ENCODE measurements at places on chromosomes 3 and 15.
A peak's percentile ranks its signal among the peaks of the same experiment; 100 is the strongest.

DNA sequence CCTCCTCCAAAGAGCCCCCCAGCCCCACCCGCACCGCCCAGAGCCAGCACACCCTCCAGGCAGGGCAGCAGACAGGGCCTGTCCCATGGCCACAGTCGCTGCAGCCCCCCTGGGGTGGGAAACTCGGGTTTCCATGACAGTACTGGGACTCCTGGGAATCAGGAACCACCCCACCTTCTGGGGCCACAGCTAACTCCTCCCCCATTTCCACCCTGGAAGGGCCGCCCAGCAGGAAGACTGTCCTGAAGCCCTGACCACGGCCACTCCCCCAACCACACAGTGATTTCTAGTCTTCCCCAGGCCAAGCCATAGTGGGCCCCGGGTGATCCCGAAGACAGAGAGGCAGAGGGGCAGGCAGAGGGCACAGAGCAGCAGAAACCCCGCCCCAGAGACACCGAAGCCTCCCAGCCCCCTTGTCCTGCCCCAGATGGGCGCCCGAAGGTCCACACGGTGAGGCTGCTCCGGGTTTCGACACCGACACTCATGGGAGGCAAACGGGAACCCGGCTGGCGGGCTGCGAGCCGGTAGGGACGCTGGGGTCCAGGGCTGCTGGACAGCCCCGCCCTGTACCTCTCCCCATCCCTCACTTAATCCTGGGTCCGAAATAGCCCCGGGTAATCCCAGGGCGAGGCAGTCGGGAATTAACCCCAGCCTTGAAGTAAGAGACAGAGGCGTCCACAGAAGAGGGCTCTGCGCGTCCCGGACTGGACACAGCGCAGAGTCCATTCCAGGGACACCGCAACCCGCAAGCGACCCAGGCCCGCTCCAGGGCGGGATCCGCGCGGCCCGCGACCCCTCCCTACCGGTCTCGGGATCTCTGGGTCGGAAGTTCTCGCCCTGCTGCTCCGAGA, 138.4 kb downstream of the NUP210 start:
- DNase-seq, result no peak

GRCh38 chr15:101060576-101061551, 141.7 kb downstream of the LRRK1 start:
- DNase-seq, result no peak

GRCh38 chr3:87949189-87949878, 109.5 kb downstream of the CGGBP1 start:
- DNase-seq, result no peak

GRCh38 chr3:75985432-75985831, 200.1 kb upstream of the ZNF717 start:
- DNase-seq, result no peak

DNA sequence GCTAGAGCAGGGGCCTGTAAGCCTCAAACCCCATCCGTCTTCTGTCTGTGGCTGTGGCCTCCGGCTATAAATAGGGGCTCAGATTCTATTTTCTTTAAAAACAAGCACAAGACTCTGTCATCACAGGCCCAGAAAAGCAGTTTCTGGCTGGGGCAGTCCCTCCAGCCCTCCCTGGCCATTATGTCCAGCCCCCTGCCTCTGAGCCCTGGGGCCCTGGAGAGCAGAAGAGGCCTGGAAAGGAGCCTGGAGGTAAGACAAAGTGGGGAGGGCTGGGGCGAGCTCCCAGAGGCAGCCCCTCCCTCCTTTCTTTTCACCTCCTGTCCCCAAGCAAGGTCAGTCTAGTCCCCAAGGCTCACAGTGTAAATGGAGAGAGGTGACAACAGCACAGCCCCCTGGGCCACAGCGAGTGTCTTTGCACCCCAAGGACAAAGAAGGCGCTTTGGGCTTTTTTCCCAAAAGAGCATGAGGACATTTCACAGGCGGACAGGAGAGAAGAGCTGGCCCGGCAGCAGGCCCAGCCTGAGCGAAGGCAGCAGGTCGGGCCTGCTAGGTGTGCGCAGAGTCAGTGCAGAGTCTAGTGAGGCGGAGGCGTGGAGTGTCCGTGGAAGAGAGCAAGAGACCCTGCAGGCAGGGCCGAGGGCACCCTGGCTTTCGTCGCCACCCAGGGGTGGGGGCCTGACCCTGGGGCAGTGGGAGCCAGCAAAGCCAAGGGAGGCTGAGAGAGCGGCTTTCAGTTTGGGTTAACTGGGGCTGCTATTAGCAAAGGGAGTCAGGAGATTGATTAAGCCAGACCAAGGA, 188.3 kb downstream of the TBC1D2B start:
- no peak for DNase-seq

GRCh38 chr3:115100806-115101205, 46.3 kb downstream of the ZBTB20 start:
- no peak for DNase-seq

- DNase-seq, result peak; percentile 64
Measured at GRCh38 chr15:76994001-76994400, 925 bp upstream of the PSTPIP1 start.

- no peak for DNase-seq
Measured at GRCh38 chr3:365268-365667, 168.7 kb downstream of the CHL1 start.

GRCh38 chr15:72342385-72342784, 22.4 kb upstream of the CELF6 start:
- peak; percentile 42 for DNase-seq

- DNase-seq, result peak; percentile 20
Measured at GRCh38 chr15:88878720-88879184, 16.6 kb downstream of the HAPLN3 start.

- DNase-seq, result no peak
Measured at GRCh38 chr3:130906374-130906995, 12.6 kb downstream of the ATP2C1 start.

GRCh38 chr3:41933154-41933676, 28.7 kb downstream of the ULK4 start:
- DNase-seq, result no peak

DNA sequence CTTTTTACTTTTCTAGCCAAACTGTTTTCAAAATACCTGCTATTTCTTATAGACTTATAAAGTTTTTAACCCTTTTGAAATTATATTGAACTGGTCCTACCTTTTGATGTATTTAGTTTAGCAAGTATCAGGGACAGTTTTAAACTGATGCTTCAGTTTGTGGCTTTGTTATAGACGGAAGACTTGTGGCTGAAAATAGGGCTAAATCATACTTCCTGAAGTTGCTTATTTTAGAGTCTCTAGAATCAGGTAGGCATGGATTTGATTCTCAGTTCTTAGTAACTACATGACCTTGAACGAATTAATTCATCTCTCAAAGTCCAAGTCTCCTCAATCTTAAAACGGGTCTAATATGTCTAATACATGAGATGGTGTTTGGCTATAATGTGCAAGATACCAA, 322.8 kb downstream of the RAP2B start:
- no peak for DNase-seq

DNA sequence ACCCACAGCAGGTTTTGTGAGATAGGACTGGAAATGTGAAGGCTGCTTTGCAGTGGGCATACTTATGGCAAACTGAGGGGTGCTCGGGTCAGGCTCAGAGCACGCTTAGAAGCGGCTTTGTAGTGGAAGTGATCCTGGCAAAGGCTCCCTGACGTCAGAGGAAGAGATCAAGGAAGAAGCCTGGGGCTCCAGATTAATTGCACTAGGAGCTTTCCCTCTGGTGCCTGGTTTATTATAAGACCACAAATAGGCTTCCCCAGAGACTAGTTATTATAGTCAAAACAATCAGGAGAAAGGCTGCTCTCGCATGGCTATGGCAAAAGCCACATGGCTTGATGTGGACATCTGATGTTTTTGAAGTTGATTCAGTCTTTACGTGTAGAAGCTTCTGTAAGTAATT, 515.1 kb downstream of the GABRG3 start:
- DNase-seq, result no peak

GRCh38 chr3:157447026-157447694, 10.5 kb downstream of the PTX3 start:
- no peak for DNase-seq

GRCh38 chr3:176927706-176928581, 269.3 kb downstream of the TBL1XR1 start:
- no peak for DNase-seq

GRCh38 chr3:98551754-98552153, 20.0 kb downstream of the GPR15 start:
- DNase-seq, result no peak

DNA sequence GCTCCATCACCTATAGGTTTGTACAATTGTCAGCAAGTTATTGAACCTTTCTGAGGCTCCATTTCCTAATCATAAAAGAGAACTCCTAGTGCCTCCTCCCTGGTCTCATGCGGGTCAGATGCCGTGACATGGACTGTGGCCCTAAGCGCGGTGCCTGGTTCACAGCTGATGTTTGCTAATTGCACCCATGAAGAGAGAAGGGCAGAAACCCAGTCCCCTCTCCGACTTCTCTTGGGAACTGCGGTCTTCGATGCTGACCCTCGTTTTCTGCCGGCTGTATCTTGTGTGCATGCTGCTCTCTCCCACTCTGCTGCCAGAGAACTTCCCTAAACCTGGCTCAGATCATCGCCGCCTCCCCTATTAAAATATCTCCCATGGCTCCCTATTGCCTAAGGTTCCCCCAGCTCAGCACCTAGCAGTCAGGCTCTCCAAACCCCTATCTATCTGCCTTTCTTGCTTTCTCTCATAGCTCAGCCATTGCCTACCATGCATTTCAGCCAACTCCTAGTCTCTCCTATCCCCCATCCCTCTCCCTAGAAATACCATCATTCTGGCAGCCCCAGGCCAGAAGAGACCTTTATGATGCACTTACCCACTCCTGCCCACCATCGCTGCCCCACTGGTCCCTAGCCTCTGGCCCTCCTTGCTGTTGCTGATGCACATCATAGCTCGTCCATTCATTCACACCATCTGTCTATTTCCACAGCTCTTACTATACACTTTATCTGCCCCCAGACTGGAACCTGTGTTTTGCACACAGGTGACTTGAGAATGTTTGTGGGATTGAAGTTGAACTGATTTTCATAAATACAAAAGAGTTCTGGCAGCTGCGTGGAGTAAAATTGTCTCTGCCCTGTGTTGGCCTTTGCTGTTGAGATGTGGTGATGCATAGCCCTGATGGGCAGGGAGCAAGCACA, 6.6 kb downstream of the ISG20 start:
- no peak for DNase-seq

DNA sequence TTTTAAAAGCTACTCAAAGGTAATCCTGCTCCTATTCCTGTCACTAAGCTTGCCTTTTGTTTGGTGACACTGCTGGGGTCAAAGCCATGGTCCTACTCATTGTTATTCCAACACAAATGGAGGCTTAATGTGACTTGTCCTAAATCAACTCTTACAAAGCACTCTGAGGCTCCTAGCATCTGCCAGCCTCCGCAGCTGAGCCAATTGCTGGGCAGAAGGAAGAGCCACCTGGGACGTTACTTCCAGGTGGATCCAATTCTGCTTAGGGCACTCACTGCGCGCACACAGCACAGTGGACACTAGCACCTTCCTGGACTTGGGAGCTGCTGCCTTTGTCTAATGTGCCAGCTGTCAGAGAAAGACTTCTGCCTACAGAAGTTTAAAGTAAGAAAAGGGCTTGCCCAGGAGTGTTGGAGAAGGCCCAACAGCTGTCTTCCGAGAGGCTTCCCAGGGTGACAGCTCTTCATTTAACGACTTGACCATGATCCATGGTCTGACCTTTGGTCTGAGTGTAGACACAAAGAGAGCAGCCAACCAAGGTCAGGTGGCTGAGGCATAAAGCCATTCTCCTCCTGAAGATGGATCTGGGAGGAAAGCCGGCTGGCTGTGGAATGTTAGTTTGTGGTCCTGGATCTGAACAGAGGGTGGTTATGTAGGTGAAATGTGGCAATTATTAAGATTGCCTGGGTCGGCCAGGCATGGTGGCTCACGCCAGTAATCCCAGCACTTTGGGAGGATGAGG, 102.2 kb downstream of the AQP9 start:
- DNase-seq, result no peak

GRCh38 chr3:100209948-100210771, 50.6 kb upstream of the TBC1D23 start:
- no peak for DNase-seq

DNA sequence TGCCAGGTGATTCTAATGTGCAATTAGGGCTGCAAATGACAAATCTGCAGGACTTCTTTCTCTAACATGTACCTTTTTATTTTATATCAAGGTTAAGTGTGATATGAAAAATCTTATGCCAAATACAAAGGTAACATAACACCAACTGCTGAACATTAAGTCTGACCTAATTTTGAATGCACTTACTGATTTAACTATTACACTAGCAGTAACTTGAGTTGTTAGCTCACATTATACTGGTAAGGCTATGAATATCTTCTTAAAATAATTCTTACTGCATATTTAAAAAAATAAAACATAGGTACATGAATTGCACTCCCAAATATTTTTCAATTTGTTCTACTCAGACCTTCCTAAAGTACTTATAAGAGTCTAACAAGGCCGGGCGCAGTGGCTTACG, 259.2 kb downstream of the CD47 start:
- no peak for DNase-seq

DNA sequence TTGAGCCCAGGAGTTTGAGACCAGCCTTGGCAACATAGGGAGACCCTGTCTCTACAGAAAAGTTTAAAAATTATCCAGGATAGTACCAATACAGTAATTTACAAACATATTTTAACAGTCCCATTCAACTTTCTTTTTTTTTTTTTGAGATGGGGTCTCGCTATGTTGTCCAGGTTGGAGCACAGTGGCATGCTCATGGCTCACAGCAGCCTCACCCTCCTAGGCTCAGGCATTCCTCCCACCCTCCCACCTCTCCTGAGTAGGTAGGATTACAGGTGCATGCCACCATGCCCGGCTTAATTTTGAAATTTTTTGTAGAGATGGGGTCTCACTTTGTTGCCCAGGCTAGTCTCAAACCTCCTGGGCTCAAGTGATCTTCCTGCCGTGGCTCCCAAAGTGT, 12.5 kb upstream of the MAP6D1 start:
- no peak for DNase-seq

GRCh38 chr15:84961114-84961452, 20.6 kb upstream of the PDE8A start:
- no peak for DNase-seq

DNA sequence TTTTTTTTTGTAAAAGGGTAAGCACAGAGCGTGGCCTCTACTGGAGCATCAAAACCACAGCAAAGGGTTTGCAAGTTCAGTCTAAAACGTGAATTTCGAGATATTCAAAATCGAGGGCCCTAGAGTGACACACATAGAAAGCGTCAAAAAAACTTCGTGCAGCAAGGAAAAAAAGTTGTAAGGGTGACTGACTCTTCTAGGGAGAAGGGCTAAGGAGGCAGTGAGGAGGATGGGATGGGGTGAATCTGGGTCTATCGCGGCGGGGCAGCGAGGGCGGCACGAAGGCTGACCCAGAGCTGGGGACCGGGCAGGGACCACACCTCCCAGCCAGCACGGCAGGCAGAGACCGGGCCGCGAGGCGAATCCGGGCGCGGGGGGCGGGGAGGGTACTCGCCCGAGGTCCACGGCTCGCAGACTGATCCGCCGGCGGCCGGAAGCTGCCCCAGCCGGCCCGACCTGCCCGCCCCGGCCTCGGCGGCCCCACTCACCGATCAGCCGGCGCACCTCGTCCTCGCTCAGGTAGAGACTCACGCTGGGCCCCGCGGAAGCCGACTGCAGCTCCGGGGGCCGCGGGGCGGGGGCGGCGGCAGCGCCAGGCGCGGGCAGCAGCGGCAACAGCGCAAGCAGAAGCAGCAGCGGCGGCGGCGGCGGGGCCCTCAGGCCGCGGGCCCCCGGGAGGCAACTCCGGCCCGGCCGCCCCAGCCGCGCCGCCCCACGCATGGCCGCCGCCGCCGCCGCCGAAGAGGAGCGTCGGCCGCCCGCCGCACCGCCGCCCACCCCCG, 533 bp downstream of the RYK start:
- peak; percentile 48 for DNase-seq

Measured in activated CD4-positive, alpha-beta T cell treated with anti-CD3 and anti-CD28 coated beads for 4 hours (primary cell).